ENCODE measurements at places on chromosomes 13 and 19. TPM values are rescaled to one million over a fixed set of nuclear protein-coding genes. Genes with fewer than 3 reads are reported as not detected.

MBOAT7 gene
- total RNA-seq, result 12.2 TPM

ALKBH7 gene
- 142 TPM for total RNA-seq

- H3K4me1 ChIP-seq, result no peaks in the 10 kb centered on the region
- no peak overlapping the region for H3K4me3 ChIP-seq
- H3K36me3 ChIP-seq, result no peaks in the 10 kb centered on the region
- DNase-seq, result no peak
- H3K27me3 ChIP-seq, result no peaks in the 10 kb centered on the region
Observed at GRCh38 chr13:110965755-110966134, 50.9 kb upstream of the ANKRD10 start.

- peak overlapping the region; percentile 91 for H3K27ac ChIP-seq
- peaks cover 48% of the 10 kb centered on the region for H3K4me1 ChIP-seq
- H3K4me3 ChIP-seq, result peak overlapping the region; percentile 71
- peaks cover 32% of the 10 kb centered on the region for H3K36me3 ChIP-seq
- no peak for DNase-seq
Observed at GRCh38 chr19:42270346-42271044, 1.4 kb downstream of the CIC start.

DNA sequence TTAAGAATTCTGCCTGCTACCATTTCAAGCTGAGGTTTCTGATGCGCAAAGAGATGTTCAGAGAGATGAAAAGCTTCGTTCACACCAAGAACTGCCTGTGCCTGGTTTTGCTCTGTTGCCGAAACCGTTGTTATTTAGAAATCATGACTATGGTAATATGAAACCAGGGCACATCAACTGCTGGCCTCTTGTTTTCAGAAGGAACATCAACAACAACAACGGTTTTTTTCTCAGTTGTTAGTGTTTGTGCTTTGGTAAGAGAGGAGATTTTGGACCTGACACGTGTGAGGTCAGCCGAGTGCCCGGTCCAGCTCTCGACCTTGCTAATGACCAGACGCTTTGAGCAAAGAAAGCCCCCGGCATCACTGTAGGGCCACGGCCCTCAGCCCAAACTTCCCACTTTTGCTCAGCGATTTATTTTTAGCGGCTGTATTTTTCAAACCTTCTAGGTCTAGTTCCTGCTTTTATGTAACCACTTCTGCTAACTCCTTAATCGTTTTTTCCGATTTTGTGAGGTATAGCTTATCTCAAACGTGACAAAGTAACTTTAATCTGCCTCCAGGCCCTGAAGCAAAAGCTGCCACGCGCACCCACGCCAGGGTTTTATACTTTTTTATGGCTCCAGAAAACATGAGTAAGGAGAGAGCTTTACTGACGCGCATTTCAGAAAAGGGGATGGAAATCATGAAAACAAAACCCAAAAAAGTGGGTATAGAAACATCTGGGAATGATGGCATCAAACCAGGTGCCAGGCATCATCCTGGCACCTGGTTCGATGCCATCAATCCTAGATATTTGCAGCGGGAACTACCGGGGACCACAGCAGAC, 42.0 kb downstream of the KLF2 start:
- DNase-seq, result no peak
- no peak overlapping the region for H3K4me3 ChIP-seq
- H3K27ac ChIP-seq, result peak overlapping the region; percentile 42
- H3K4me1 ChIP-seq, result peaks cover 34% of the 10 kb centered on the region
- H3K36me3 ChIP-seq, result peaks cover 9% of the 10 kb centered on the region
- H3K27me3 ChIP-seq, result no peaks in the 10 kb centered on the region

- no peaks in the 10 kb centered on the region for H3K4me1 ChIP-seq
- DNase-seq, result no peak
- no peak overlapping the region for H3K27ac ChIP-seq
- H3K27me3 ChIP-seq, result peaks cover 53% of the 10 kb centered on the region
- no peaks in the 10 kb centered on the region for H3K36me3 ChIP-seq
- no peak overlapping the region for H3K4me3 ChIP-seq
Observed at GRCh38 chr13:111388851-111389500, 68.5 kb downstream of the TEX29 start.

DNA sequence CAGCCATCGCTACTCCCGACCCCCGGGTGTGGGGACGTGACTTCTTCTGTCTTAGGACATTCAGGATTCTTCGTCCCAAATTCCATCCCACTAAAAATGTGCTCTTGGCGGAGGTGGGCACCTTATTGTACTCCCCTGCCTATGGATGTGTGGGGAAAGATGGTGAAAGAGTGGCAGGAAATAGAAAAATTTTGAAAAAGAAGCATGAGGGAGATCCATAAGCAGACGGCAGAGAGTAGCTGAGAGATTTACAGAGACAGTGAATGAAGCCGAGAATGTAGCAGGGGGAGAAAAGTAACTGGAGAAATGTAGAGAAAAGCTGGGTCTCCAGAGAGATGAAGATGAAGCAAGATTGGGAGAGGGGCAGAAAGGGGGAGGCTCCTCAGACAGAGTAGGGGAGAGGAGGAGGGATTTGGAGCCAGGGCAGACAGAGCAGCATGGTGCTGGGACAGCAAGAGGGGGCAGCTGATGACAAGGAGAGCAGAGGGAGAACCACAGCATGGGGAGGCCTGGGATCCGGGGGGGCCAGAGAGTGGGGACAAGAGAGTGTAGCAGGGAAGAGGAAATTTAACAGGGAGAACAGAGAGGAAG, 843 bp downstream of the ZNF610 start:
- peak overlapping the region; percentile 82 for H3K4me3 ChIP-seq
- H3K27ac ChIP-seq, result peak overlapping the region; percentile 85
- peaks cover 5% of the 10 kb centered on the region for H3K36me3 ChIP-seq
- no peak for DNase-seq

DNA sequence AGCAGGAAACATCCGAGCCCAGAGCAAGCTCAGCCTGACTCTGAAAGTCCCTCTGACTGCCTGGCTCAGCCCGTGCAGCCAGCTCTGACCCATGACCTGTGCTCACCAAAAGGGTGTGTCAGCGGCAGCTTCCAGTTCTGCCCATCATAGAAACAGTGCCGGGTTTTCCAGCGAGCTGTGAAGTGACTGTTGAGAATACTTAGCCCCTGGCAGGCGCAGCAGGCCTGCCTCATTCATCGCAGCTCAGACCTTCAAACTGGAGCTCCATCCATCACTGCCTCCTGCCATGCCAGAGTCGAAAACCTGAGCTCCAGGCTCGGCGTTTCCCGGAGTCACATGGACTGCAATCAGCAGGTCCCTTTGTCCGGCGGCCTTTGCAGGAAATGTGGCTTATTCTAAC, 16.3 kb upstream of the GSX1 start:
- H3K4me1 ChIP-seq, result peaks cover 6% of the 10 kb centered on the region
- H3K4me3 ChIP-seq, result no peak overlapping the region
- H3K27ac ChIP-seq, result no peak overlapping the region
- H3K27me3 ChIP-seq, result peaks cover 94% of the 10 kb centered on the region

- no peaks in the 10 kb centered on the region for H3K27me3 ChIP-seq
- no peak overlapping the region for H3K27ac ChIP-seq
- peaks cover 5% of the 10 kb centered on the region for H3K4me1 ChIP-seq
- H3K36me3 ChIP-seq, result peaks cover 83% of the 10 kb centered on the region
- no peak overlapping the region for H3K4me3 ChIP-seq
- DNase-seq, result peak; percentile 54
Observed at GRCh38 chr19:34345947-34346351, 19.0 kb upstream of the GPI start.

- DNase-seq, result no peak
- no peak overlapping the region for H3K27ac ChIP-seq
- no peak overlapping the region for H3K4me3 ChIP-seq
- H3K27me3 ChIP-seq, result no peaks in the 10 kb centered on the region
- H3K4me1 ChIP-seq, result no peaks in the 10 kb centered on the region
- no peaks in the 10 kb centered on the region for H3K36me3 ChIP-seq
Observed at GRCh38 chr13:59690857-59691500, 472.7 kb downstream of the DIAPH3 start.
